ENCODE measurements at places on chromosomes 2 and 18.

GRCh38 chr2:47070920-47071824, 83.9 kb downstream of the STPG4 start:
- no peak for DNase-seq

- no peak for DNase-seq
These were observed 27.6 kb upstream of the STAT1 start for GRCh38 chr2:191041418-191042161.

- DNase-seq = no peak
These were observed 1.7 kb upstream of the GMPPA start for GRCh38 chr2:219496825-219497494.

DNA sequence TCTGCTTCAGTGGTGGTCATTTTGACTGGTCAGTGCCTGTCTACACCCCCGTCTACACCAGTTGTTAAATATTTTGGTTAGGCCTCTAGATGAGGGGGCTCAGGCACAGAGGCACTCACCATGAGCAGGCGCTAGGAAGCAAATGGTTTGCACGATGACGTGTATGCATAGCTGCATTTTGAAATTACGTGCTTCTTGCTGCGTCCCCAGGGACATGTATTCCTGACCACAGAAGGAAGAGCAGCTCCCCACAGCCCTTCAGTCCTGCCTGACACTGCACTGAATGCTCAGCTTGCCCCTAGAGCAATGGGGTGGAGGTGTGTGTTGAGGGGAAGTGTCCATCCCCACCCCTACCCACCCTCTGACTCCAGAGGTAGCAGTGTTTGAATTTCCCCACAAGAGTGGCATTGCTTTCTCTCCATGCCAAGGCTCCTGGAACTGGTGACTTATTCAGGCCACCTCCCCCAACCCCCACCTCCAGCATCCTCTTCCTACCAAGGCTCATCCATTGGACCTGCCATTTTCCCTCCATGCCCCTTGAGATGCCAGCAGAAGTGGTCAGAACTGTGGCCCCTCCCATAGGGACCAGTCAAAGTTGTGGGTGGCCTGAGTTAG, 11.4 kb upstream of the ZAP70 start:
- no peak for DNase-seq

DNA sequence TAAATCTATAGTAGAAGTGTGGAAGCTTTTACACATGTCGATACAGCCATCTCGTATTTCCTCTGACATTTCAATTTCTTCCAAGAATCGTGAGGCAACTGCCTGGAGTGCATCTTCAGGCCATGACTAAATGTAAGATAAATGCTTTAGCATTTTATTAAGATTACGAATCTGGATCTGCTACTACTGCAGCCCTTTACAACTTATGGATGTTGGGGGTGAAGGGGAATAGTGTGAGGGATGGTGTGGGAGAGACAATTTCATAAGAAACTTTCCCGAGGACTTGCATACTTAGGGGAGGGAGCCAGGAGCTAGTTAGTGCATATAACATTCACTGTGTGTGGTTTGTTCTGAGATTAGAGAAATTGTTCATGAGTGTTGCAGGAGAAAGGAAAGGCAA, 204.8 kb downstream of the SLC39A10 start:
- no peak for DNase-seq

GRCh38 chr2:25356088-25356487, 14.4 kb upstream of the DNMT3A start:
- DNase-seq = no peak

- no peak for DNase-seq
These were observed 404.9 kb upstream of the SYT4 start for GRCh38 chr18:43682196-43682595.

DNA sequence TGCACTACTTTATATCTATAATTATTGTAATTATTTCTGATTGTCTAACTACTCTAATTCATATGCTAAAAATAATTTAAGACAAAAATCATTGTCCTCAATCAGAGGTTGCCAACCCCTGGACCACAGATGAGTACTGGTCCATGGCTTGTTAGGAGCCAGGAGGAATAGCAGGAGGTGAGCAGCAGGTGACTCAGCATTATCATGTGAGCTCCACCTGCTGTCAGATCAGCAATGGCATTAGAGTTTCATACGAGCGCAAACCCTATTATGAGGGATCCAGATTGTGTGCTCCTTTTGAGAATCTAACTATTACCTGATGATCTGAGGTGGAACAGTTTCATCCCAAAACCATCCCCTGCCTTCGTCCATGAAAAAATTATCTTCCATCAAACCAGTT, 1434.4 kb downstream of the LRP1B start:
- no peak for DNase-seq

GRCh38 chr2:8528863-8529262, 153.0 kb upstream of the ID2 start:
- DNase-seq = no peak

DNA sequence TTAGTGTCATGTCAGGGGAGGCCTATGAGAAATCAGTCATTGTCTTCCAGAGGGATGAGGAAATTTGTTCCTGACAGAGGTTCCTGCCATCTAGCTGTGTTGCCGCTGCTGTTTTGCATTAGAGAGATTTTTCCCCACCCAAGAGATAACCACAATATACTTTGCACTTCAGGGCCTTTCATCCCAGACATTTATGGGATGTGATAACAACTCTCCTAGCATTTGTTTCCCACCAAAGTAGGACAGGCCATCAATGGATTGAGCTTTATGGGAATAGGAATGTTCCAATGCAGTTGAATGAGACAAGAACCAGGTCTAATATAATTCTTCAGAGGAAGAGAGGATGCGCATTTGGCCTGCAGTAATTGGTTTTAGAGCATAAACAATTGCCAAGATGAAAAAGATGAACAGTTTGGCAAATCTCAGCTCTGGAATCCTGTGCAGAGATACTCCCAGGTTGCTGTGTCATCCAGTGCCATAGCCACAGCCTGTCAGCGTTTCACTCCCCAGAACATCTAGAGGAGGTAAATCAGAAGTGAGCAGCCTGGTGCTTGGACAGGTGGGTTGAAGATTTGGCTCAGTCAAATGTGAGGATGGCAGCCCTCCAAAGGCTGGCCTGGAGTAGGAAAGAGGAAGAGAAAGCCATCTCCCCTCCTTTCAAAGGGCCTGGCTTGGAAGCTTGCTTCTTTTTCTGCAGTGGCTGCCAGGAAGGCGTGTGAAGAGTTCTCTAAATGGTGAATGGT, 93.7 kb upstream of the SETBP1 start:
- no peak for DNase-seq

- no peak for DNase-seq
These were observed 30.1 kb upstream of the SERPINE2 start for GRCh38 chr2:224069172-224069571.

DNA sequence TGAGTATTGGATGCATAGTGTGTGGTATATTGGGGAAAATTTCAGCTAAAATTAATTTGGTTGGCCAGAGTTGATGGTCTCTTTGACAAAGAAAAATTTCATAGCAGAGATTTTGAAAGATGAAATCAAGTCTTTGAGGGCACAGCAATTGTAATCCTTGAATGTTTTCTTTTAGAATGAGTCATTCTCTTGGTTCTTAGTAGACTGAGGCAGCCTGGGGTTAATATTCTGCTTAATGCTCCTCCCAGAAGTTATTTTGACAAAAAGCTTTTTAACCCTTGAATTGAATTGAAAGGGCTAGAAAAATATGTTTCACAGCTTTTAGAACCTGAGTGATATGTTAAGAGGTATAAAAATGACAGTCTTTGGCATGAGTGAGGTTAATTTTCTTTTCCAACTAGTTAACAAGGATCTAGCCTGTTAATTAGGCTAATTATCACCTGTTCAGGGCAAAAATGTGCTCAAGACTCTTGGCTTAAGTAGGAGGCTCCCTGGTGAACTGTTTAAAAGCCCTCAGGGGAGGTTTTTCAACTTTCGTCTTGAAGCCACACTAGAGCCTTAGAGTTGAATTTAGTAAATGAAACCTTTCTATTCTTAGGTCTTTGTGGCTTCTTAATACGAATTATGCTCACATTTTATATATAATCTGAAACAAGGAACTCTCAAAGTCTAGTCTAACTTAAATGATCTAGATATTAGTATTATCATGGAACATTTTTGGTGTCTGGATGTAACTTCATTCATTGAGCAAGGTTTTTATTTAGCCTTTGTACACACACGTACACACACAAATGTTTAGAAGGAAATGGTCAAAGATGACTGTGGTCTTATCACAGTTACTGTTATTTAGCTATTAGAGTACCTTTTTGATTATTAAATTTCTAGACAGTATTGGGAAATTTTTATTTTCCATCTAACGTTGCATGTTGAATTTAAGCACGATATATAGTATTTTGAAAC, 272.5 kb downstream of the ZNF407 start:
- DNase-seq = no peak

DNA sequence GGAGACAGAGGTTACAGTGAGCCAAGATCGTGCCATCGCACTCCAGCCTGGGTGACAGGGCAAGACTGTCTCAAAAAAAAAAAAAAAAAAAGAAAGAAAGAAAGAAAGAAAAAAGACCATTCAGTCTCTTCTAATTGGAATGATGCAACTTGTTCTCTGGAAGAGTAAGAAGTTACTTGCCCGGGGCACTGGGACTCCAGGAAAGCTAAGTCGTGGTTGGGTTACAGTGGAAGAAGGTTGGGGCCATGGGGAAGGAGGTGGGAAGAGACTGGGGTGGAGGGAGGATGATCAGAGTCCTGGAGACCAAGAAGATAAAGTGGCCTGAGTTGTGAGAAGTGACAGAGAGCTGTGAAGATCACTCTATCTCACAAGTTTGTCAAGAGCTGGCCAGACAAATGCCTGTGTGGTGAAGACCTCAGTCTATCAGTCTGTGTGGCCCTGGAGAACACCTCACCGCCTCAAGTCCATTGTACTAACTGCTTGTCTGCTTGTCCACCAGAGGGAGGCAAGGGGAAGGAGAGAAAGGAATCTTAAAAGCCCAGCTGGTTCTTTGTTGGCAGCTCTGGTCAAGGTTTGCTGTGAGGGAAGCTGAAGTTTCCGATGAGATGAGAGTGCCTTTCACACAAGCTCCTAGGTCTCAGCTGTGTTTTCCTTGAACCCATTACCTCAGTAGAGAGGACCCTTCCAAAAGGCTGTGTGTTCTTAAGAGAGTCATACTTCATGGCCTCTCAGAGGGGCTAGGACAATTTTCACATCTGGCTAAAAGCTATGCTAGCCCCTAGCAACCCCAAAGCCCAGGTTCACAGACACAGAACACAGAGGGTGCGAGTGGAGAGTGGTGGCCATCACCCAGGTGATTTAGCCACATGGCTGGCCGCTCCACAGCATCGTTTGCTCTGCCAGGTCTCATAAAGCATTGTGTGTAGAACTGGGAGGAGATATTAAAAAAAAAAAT, 72.0 kb upstream of the TMEM178A start:
- peak; percentile 11 for DNase-seq

GRCh38 chr2:57408587-57408986, 638.0 kb upstream of the VRK2 start:
- no peak for DNase-seq

GRCh38 chr2:45774688-45775244, 123.3 kb downstream of the PRKCE start:
- no peak for DNase-seq

DNA sequence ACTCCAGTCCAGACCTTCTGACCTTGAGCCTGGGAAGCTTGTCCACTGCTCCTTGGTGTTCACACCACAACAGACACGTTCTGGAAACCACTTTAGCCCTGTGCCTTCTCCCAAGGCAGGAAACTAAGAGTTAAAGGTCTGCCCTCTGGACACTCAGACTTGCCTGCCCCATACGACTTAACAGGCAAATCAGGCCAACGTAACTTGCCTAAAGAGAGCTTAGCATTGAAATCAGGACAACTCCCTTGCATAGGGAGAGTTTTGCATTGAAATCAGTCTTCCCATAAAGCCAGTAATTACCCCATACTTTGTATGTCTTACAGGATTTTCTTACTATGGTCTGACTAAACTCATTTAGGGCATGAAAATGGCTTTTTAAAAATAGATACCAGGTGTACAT, 18.5 kb downstream of the NFE2L2 start:
- no peak for DNase-seq

GRCh38 chr2:118529908-118530599, 317.4 kb downstream of the EN1 start:
- no peak for DNase-seq

Data from cerebellar nuclear complex (tissue), 1 donor.